Activated T-cell treated with anti-CD3 and anti-CD28 coated beads, Interleukin-2, amount 50 U/mL, for 72 hours (primary cell): ENCODE measurements at places on chromosomes 5 and 9. TPM values are rescaled to one million over a fixed set of nuclear protein-coding genes. Genes with fewer than 3 reads are reported as not detected.

- DNase-seq, result no peak
These were observed 22.7 kb upstream of the COL5A1 start for GRCh38 chr9:134618833-134619447.

- no peak for DNase-seq
These were observed 24.9 kb upstream of the CSNK1G3 start for GRCh38 chr5:123486951-123487655.

DNA sequence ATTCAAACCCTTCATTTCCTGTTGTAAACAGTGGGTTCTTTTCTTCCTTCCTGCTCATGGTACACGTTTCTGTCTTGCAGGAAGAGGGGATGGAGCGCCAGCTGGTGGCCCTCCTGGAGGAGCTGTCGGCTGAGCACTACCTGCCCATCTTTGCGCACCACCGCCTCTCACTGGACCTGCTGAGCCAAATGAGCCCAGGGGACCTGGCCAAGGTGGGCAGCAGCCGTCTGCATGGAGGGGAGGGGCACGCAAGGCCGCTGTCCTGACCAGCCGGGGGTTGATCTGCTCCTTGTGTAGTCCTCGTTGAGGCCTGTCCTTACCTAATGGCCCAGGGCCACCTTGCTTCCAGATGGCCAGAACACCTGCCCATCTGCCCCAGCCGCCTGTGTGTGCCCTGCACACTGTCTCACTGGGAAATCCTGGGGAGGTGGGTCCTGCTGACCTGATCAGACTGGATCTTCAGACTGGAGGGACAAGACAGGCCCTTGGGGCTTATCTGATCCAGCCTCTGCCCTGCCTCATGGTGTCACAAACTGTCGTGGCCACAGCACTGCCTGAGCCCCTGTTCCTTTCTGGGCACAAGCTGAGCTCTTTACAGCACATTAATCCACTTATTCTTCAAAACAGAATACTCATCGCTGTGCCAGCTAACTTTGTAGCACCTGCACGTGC is 44.7 kb downstream of the LRSAM1 start:
- DNase-seq, result no peak

GRCh38 chr9:128105538-128106175 is 21.9 kb downstream of the PTGES2 start:
- no peak for DNase-seq

The C5 gene
- total RNA-seq, result 3.5 TPM
